AG08396 (cell line): ENCODE measurements at places on chromosomes 2 and 18.
A peak's percentile ranks its signal among the peaks of the same experiment; 100 is the strongest.

- no peak for DNase-seq
Observed at GRCh38 chr2:17538022-17538843, 2.3 kb upstream of the VSNL1 start.

DNA sequence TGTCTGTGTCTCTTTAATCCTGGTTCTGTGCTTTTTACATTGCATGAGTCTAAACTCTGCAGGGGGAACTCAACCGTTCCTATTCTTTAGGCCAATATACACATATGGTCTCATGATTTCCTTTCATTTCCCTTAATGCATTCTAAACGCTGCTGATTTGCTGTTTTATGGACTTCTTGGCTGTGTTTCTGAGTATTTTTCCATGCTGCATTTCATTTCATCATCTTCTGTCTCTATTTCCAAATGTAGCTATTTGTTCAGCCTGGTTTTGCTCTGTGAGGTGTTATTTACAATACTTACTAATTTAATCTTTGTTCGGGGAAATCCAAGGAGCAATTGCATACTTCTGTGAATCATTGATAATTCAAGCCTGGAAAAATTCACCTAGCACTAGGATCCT, 897.2 kb downstream of the TSN start:
- no peak for DNase-seq

DNA sequence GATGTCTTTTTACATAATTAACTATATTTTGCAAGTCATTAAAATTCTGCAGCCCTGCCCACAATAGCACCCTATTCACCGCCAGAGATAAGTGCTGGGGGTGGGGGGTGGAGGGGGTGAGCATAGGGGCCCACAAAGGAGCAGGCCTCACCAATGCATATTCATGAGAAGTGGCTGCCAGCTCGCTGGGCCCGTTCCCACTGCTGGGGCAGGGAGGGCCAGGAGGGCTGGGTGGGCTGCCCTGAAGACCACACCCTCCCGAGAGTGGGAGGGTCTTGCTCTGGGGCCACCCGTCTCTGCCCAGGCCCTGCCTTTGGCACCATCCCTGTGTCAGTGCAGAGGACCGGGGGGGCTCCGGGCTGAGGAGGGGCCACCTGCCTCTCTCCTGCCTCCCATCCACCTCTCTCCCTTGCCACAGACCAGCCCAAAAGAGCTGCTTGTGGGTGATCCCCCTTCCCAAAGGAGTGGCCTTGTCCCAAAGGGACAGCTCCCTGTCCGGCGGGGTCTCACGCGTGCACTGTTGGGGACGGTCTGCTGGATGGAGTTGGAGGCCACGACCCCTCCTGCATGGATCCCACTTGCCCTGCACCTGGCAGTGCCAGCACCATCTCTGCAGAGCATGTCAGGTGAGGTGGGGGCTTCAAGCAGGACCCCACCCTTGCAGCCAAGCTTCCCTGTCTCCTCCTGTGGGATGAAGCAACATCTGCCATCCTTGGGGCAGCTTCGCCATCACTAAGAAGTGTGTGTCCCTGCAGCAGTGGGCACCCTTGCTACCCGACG, 138.8 kb upstream of the GPC1 start:
- no peak for DNase-seq

- DNase-seq, result no peak
Observed at GRCh38 chr2:124666976-124667375, 641.9 kb downstream of the CNTNAP5 start.

GRCh38 chr18:59520562-59521355, 161.7 kb upstream of the LMAN1 start:
- no peak for DNase-seq

GRCh38 chr18:32772581-32773381, at the start of gene KLHL14:
TSS of gene KLHL14 (minus strand) at chr18:32773023. CDS start at chr18:32770591, 2,432 bp downstream.
- no peak for DNase-seq

- DNase-seq, result peak; percentile 30
Observed at GRCh38 chr2:55431982-55432627, 12.4 kb upstream of the CCDC88A start.

GRCh38 chr2:160454070-160454797, 39.4 kb downstream of the RBMS1 start:
- DNase-seq, result no peak

DNA sequence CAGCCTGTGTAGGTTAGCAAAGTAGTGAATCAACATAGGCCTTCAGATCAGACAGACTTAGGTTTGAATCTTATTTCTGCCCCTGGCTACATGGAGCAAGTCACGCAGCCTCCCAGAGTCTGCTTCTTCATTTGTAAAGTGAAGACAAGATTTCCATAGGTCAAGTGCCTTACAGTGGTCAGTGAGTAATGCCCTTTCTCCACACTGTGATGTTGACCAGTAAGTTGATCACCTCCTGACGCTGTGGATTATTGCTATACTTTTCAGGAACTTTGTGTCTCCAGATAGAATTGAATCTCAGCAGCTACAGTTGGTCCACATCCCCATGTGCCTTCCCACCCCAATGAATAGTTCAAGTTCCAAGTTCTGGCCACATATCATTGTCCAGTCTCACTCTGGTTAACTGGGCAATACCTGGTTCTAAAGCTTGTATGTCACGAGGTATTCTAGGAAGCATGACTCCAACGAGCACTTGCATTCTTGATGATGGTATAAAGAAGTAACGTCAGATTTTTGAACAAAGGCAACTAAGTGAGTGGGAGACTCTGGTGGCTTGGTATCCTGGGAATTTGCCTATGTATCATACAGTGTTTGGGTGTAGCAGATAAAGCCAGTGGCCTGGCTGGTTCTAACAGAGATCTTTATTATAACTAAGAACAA, 2.1 kb upstream of the CLIP4 start:
- DNase-seq, result no peak

GRCh38 chr2:45993476-45993991, 303.7 kb upstream of the EPAS1 start:
- peak; percentile 63 for DNase-seq

GRCh38 chr2:174341995-174342685, 7.4 kb downstream of the SP9 start:
- DNase-seq, result no peak

DNA sequence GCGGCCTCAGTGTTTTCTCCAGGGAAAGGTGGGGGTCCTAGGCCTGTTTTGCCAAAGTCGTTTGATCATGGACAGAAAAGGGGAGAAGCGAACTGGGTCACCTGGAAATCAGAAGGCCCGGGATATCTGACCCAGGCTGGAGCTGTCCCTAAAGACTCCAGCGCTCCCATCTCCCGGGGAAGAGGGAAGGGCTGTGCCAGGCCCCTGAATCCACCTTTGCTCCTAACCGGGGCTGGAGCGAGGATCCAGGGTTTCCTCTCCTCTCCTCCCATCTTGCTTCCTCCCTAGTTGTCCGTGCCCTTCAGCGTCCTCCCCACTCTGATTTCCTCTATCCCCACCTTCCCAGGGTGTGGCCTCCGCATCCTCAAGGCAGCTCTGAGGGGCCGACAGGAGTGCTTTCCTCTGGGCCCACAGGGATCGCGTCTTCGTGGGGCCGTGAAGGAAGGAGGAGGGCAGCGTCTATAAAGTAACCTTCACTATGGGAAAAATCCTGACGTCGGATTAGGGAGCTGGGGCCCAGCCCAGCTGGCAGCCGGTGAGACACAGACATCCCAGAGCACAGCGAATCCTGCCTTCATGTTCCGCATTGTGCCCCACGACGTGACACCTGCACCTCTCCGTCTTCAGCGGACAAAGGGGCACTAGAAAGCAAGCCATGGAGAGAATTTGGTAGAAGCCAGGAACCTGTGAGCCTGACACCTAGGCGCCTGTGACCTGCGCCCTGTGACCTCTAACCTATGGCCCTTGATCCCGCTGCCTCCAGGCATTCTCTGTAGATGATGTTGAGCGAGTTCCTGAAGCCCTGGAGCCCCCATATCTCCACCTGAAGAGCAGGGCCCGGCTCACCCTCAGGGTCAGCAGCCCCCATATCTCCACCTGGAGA, 212.7 kb upstream of the SALL3 start:
- DNase-seq, result no peak

DNA sequence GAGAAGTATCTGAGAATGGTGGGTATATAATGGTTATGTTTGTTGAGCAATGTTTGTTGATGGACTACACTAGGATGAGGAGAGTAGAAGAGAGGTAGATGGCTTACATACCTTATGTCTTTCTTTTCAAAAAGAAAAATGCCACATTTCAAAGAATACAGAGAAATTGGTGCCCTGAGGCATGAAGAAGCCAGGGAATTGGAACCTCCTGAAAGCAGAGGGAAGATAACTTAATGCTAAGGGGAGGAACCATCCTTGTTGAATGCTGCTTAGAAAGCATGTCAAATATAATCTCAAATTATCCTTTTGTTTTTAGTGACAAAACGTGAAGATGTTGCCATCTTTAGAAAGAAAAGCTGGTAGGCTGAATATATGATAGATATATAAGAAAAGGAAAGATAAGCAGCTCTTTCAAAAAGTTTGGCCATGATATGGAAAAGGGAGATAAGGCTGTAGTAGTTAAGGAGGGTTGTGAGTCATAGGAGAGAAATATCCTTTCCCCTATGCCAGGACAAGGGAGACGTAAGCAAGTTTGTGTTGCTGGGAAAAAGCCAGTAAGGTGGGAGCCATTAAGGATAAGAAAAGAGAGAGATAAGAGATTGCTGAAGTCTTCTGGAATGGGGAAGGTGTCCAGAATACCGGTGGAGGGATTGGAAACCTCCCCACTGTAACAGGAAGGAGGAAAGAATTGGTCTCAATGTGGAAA, 66.3 kb downstream of the SCN2A start:
- no peak for DNase-seq

DNA sequence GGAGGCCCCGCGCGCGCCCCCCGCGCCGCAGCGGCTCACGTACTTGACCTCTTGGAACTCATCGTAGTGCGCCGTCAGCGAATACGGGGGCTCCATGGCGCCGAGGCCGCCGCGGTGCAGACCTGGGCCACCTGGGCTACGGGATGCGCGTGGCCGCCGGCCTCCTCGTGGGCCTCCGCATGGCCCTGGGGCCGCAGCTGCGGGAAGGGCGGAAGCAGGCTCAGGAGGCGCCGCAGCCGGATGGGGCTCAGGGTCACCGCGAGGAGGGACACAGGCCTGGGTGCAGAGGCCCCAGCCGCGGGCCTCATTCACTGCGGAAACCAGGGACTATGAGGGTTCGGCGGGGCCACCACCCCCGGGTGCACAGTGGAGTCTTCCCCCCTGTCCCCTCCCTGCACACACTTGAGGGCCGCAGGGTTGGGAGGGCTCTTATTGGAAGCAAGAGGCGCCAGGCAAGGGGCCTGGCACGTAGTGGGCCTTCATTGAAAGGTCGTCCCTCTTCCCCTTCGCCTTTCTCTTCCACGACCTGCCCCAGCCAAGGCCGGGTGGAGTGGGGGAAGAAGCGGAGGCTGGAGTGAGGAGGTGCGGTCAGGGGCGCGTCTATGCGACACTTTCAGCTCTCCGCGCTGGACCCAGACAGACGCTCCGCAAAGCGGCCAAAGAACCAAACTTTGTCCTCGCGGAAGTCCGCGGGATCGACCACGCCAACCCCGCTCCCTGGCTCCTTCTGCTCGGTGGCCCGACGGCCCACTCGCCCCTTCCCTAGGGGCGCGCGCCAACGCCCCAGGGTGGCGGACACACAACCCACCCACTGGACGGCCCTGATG, 863 bp downstream of the ECEL1 start:
- DNase-seq, result no peak

DNA sequence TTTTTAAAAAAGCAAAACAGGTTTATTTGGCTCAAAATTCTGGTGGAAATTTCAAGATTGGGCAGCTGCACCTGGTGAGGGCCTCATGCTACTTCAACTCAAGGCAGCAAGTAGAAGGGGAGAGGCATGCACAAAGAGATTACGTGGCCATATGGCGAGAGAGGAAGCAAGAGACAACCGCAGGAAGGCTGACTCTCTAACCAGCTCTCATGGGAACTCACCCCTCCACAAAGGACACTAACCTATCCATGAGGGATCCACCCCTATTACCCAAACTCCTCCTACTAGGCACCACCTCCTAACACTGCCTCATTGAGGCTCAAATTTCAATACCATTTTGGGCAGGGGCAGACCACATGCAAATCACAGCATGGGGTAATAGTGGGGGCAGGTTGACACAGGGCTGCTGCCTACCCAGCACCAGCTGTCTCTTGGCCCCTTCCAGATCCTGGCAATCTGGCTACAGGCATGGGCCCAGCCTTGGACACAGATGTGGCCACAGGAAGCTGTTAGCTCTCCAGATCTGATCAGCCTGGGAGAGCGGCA, 2.0 kb upstream of the CAPN10 start:
- no peak for DNase-seq

- no peak for DNase-seq
Observed at GRCh38 chr18:63758615-63759240, 16.5 kb upstream of the SERPINB7 start.

GRCh38 chr2:5076599-5076998, 615.6 kb upstream of the SOX11 start:
- no peak for DNase-seq

DNA sequence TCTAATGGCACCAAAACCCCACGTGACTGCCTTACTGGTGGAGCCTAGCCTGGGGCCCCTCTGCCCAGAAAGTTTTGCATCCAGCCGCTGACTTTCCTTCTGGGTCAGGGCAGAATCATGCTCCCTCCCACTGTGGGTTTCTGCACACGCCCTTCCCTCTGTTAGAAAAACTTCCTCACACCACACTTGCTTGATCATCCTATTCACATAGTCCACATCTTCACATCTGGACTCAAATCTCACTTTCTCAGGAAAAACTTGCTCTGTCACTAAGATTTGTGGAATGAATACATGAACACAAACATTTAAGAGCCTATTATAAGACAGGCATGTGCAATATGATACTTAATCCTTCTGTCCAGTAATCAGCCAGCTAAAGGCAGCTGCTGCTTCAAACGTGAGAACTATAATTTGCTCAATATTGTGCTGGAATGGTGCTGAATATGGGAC, 274.7 kb downstream of the RND3 start:
- no peak for DNase-seq

GRCh38 chr2:80266231-80266630, 38.3 kb downstream of the LRRTM1 start:
- DNase-seq, result no peak

- no peak for DNase-seq
Observed at GRCh38 chr2:135299165-135299564, 231.9 kb downstream of the ZRANB3 start.

GRCh38 chr2:105082107-105082506, 44.2 kb downstream of the MRPS9 start:
- DNase-seq, result no peak

DNA sequence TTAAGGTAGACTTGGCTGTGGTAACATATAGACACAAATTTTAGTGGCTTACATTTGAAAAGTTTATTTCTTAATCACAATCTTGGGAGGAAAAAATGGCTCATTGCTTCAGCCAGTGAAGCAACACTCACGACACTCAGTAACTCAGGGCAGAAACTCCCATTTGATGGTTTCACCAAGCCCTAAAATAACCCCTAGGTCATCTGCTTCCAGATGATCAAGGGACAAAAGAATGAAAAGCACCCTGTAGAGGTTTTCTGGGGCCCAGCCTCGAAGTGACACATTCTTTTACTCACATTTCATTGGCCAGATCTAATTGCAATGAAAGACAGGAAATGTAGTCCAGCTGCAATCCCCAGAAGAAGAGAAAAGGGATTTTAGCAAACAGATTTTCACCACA, 275.9 kb downstream of the TMX3 start:
- DNase-seq, result peak; percentile 65
